T-helper 1 cell treated with Interleukin-12 subunit alpha and Interleukin-12 subunit beta and Interleukin-4 antibody, amounts not matched to agents 30 ng/mL and 1 ng/mL, for 36 hours (primary cell): ENCODE measurements at places on chromosomes 4 and X. TPM values are rescaled to one million over a fixed set of nuclear protein-coding genes. Genes with fewer than 3 reads are reported as not detected.

The SEPSECS gene
- total RNA-seq: 15.9 and 16.8 TPM in 2 replicates

The CXCL3 gene
- 0.12 TPM in 1 of 2 replicates, not detected in the other for total RNA-seq

The MAGEA2B gene
- total RNA-seq: not detected in 2 replicates

The MAGEA10 gene
- total RNA-seq: not detected in 2 replicates

The NPY5R gene
- total RNA-seq: not detected in 2 replicates

The SPANXD gene
- not detected in 2 replicates for total RNA-seq

The MGAT4D gene
- total RNA-seq: not detected in 2 replicates

The UGT2B17 gene
- total RNA-seq: not detected in 2 replicates

The TRIM60 gene
- total RNA-seq: not detected in 2 replicates

The SMARCA1 gene
- total RNA-seq: not detected in 2 replicates

The GSX2 gene
- total RNA-seq: not detected in 2 replicates

The GPM6B gene
- total RNA-seq: not detected in 2 replicates

The MAP7D2 gene
- 0.12 and 0.32 TPM in 2 replicates for total RNA-seq

The LONRF3 gene
- total RNA-seq: 0.17 and 0.32 TPM in 2 replicates
